ENCODE measurements at places on chromosomes 7 and 10.

GRCh38 chr7:131781-132482 is 60.4 kb upstream of the FAM20C start:
- DNase-seq, result no peak

- DNase-seq, result no peak
Observed at GRCh38 chr10:14478201-14478600, 147.5 kb upstream of the FRMD4A start.

- no peak for DNase-seq
Observed at GRCh38 chr7:30448461-30449189, 30.0 kb downstream of the NOD1 start.

DNA sequence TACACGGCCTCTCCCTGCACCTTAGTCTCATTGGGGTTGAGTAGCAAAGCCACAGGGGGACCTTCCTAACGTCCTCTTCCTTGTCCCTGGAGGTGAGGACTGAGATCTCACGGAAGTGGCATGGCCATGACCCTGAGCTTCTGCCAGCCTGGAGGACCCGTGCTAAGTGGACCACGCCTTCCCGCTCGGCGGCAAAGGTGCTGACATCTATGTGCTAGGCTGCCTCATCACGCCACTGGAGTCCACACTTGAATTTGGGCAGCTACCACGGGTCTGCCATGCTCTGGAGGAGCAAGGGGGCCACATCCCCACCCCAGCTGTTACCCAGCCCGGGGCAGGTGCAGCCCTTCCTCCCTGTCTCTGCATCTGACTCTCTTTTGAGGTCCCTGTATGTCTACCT is 15.3 kb downstream of the GHRHR start:
- DNase-seq, result no peak

DNA sequence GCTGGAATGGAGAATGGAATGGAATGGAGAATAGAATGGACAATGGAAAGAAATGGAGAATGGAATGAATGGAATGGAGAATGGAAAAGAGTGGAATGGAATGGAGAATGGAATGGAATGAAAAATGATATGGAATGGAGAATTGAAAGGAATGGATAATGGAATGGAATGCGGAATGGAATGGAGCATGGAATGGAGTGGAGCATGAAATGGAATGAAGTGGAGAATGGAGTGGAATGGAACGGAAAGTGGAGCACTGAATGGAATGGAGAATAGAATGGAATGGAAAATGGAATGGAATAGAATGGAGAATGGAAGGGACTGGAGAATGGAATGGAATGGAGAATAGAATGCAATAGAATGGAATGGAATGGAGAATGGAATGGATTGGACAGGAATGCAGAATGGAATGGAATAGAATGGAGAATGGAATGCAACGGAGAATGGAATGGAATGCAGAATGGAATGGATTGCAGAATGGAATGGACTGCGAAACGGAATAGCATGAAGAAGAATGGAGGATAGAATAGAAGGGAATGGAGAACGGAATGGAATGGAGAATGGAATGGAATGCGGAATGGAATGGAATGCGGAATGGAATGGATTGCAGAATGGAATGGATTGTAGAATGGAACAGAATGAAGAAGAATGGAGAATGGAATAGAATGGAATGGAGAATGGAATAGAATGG is 89.4 kb downstream of the NSUN6 start:
- DNase-seq, result no peak

All from GM13977 (cell line).